ENCODE measurements at places on chromosomes 5 and 9.

GRCh38 chr9:99002706-99003105 lies 59.0 kb downstream of the COL15A1 start:
- no peak for DNase-seq

- peak; percentile 97 for DNase-seq
Measured at GRCh38 chr5:56183506-56183905, 49.6 kb downstream of the ANKRD55 start.

DNA sequence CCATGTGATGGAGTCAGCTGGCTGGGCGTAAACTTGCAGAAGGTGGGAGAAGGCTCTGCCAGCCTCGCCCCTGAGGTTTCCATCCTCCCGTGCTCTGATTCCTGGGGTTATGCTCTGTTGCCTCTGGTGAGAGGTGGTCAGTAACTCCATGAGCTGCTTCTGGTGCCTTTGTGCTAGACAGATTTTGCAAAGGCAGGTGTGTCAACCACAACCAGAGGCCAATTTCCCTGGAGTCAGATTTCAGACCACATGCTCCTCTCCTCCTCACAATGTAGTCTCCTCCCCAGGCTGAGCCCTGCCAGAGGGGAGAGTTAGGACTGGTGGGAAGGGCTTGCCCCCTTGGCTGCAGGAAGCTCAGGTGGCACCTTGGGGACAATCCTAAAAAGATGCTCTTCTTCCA lies 38.8 kb upstream of the TENT4A start:
- DNase-seq: no peak

GRCh38 chr5:53109443-53110127 lies at the start of gene MOCS2:
Gene MOCS2 (minus strand): TSS chr5:53109757. CDS start chr5:53107174, 2,583 bp downstream.
- DNase-seq: peak; percentile 87

DNA sequence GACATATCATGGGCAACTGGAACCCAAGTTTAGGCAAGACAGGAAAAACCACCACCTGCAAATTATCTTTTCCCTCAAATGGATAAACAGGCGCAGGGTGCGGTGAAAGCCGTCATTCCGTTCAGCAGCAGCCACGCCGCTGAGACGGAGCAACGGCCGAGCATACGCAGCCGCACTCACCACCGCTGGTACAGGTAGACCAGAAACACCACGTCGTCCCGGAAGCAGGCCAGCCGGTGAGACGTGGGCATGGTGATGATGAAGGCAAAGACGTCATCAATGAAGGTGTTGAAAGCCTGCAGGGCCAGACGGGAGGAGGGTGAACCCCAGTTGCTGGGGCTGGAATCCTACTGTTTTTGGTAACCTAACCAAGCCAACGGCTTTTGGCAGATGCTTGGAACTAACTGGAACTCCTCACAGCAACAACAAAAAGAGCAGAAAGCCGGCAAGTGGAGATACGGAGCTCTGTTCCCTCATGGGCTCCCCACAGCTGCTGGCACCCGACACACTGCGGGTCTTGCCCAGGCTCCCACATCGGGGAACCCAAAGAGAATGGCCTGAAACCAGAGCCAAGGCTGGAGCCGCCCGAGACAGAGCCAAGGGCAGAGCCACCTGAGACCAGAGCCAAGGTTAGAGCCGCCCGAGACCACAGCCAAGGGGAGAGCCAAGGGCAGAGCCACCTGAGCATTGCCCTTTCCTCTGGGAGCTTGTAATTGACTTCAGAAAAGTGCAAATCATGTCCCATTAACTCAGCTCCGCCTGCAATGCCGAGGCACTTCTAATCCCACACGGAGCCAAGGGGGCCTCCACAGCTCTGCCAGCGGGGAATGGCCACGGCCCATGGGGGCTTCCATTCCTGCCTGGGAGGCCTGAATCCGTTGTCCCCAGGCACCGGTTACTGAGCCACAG lies 24.2 kb downstream of the CLPTM1L start:
- DNase-seq: no peak

DNA sequence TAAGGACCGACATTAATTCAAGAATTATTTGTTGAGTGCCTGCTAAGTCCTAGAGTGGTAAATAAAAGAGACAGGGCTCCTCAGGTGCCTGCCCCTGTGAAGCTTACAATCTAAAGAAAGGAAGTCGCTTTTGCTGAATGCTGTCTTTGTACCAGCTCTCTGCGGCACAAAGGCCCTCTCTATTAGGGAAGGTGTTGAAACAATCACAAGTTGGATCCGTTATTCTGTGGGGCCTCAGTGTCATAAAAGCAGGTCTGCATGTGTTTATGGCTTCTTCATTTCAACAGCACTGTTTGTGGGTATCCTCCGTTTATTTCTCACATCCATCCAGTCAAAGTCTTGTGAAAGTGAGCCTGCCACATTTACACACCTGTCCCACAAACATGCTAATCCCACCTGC lies 7.0 kb upstream of the MVB12B start:
- no peak for DNase-seq

- no peak for DNase-seq
Measured at GRCh38 chr9:88274078-88274477, 114.2 kb upstream of the SPIN1 start.

- no peak for DNase-seq
Measured at GRCh38 chr9:6187272-6187671, 28.3 kb upstream of the IL33 start.

GRCh38 chr9:91101611-91102168 lies 260.0 kb downstream of the AUH start:
- no peak for DNase-seq

GRCh38 chr9:95218773-95219172 lies 98.7 kb downstream of the FANCC start:
- no peak for DNase-seq

DNA sequence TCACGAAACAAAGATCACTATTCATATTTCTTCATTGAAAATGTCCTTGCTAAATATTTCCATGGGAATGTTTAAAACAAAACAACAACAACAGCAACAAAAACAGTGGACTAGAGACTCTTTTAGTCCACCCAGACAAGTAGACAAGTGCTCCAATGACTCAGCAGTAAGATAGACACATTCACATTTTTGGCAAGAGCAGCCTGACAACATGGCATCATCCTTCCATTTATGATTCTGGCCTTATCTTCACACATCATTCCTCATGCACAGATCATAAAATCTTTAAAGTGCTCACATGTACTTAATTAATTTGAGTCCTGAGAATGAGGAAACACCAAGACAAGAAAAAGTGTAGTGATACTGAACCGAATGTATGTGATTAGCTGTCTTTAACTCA lies 132.6 kb upstream of the PDE4D start:
- peak; percentile 10 for DNase-seq

DNA sequence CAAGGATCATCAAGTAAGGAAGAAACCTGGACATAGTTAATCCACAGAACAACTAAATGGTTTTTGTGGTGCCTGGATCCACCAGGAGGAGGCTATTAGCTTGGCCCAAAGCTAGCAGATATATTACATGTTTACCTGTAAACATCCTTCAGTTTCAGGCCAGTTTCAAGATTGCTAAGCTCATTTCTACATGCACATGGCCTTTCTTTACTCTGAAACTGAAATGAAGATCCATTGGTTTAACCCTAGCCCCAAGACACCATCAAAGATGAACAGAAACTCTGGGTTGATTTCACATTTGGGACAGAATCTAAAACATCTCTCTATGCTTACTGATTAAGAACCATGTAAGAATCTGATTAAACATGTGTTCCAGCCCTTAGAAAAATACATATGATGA lies 611.8 kb downstream of the TLE1 start:
- no peak for DNase-seq

DNA sequence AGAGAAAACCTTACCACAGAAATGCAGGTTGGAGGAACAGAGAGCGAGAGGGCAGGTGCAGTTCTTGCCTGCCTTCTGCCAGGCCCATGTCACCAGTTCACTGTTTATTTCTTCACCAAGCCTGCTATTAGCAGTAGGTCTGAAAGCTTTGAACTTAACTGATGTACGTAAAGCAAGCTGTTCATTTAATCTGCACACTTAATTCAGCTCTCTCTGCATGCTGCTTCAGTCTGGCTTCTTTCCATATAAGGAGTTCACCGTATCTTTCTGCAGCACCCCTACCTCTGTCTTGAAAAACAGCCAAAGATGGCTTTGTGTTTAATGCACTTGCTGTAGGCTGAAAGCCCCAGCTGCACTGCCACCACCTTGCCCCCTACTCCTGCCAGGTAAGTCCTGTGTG lies 205.1 kb downstream of the RAB3C start:
- no peak for DNase-seq

GRCh38 chr9:110543631-110544051 lies 35.9 kb downstream of the SVEP1 start:
- peak; percentile 6 for DNase-seq

GRCh38 chr9:101246691-101247090 lies 138.1 kb downstream of the BAAT start:
- no peak for DNase-seq

- DNase-seq: no peak
Measured at GRCh38 chr5:110329955-110330525, 396.4 kb downstream of the TMEM232 start.

DNA sequence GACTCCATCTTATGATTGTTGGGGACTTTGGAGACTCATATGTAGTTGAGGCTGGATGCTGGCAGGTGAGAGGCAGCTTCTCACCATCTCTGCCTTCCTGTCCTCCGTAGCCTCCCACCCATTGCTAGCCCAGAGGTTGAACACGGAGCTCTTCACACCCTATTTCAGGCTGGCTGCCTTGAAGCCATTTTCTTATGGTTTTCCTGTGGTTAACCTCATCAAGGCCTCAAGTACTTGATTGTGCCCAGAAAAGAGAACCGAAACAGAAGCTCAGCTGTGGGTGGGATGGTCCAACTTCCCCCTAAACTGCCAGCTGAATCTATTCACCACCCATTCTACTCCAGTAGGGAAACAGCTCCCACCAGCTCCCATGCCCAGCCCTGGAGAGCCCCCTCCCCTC lies 102.9 kb downstream of the LIFR start:
- peak; percentile 28 for DNase-seq

GRCh38 chr9:113508111-113508749 lies 44.7 kb downstream of the RGS3 start:
- DNase-seq: peak; percentile 32

GRCh38 chr5:67660149-67660548 lies 463.6 kb upstream of the CD180 start:
- no peak for DNase-seq

DNA sequence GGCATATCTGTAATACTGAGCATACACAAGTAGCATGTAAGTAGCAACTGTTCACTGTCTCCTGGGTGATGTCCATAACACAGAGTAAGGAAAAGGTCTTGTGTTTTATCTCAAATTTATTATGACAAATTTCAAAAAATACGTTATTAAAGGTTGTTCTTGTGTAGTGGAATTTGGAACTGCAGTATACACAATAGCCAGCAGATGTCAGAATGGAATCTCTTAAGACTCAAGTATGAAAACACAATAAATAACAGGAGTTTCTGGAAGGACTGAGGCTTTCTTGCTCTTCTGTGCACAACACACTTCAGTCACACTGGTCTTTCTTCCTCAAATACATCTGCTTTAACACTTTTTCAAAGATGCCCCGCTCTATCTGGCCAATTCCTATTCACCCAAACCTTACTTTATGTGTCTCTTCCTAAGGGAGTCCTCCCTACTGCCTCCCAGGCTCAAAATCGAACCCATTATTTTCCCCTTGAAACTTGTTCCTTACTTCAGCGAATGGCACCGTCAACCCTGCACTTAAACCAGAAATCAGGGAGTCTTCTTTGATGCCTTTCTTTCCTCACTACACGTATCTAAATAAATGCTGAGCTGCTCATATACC lies 6.5 kb upstream of the FBXO10 start:
- peak; percentile 39 for DNase-seq

GRCh38 chr5:87829217-87829551 lies 416.5 kb upstream of the CCNH start:
- DNase-seq: peak; percentile 86

GRCh38 chr5:59317023-59317773 lies 576.3 kb downstream of the PDE4D start:
- DNase-seq: no peak

DNA sequence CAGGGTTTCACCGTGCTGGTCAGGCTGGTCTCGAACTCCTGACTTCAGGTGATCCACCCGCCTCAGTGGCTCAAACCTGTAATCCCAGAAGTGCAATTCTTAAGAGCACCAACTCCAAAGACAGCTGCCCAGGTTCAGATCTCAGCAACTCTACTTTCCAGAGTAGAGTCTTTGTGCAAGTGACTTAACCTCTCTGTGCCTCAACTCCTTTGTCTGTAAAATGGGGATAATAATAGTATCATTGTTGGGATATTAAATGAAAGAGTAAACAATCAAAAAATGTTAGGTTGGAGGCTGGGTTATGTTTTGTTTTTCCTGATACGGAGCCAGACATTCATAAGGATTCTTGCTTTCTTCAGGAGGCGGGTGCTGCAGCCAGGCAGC lies 45.0 kb downstream of the FOXI1 start:
- DNase-seq: no peak

- no peak for DNase-seq
Measured at GRCh38 chr5:81949462-81949861, 22.4 kb upstream of the ATG10 start.

GRCh38 chr9:77392328-77392727 lies 215.0 kb downstream of the VPS13A start:
- no peak for DNase-seq

GRCh38 chr9:88421348-88421747 lies 33.1 kb downstream of the SPIN1 start:
- DNase-seq: no peak

DNA sequence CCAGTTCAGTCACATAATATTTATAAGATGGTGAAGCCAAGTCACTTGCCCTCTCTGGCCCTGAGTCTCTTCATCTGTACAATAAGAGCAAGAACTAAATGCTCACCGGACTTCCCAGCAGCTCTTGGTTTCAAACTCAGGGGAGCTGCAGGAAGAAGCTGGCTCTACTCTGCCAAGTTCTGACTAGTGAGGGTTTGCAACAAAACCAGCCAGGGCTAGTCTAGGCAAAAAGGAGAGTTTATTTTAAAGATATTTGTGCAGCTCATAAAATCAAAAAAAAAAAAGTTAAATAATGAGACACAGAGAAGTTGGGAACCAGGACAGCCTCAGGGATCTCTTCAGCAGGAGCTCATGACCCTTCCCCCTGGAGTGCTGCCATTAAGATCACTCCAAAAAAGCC lies 107.3 kb downstream of the DOCK2 start:
- DNase-seq: no peak

GRCh38 chr5:178350361-178351220 lies 118.0 kb upstream of the PHYKPL start:
- no peak for DNase-seq

Measured in HT1080 (cell line).